Testis (tissue), 5 donors: ENCODE measurements at places on chromosomes 4 and X. TPM values are rescaled to one million over a fixed set of nuclear protein-coding genes. Genes with fewer than 3 reads are reported as not detected.
A peak's percentile ranks its signal among the peaks of the same experiment; 100 is the strongest.

CENPE gene
- 0.96 TPM for polyA plus RNA-seq

GRCh38 chr4:26746802-26747213, 113.8 kb upstream of the STIM2 start:
- DNase-seq: no peak

DNA sequence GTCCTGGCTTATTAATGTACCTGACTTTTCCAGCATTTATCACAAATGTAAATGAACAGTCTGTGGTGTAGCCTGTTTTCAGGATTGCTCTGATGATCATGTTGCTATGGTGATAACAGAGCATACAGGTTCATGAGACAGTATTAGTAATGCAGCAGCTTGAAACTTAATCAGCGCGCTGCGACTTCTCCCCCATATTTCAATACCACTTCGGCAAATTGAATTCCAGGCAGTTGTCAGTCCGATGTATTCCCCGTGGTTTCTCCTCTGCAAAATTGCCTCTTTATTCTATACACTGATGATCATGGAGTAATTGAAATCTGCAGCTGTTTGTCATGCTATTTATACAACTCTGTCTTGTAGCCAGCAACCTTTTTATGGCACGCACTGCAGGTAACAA, 239.3 kb downstream of the C4orf33 start:
- no peak for DNase-seq

- no peak for DNase-seq
Observed at GRCh38 chr4:91916219-91916618, 387.5 kb upstream of the GRID2 start.

SPOCK3 gene
- polyA plus RNA-seq: 1.5 TPM

GRCh38 chrX:1462596-1463251, 10.0 kb upstream of the ASMTL start:
- peak; percentile 14 for DNase-seq
